ENCODE measurements at places on chromosomes 3 and 15.

DNA sequence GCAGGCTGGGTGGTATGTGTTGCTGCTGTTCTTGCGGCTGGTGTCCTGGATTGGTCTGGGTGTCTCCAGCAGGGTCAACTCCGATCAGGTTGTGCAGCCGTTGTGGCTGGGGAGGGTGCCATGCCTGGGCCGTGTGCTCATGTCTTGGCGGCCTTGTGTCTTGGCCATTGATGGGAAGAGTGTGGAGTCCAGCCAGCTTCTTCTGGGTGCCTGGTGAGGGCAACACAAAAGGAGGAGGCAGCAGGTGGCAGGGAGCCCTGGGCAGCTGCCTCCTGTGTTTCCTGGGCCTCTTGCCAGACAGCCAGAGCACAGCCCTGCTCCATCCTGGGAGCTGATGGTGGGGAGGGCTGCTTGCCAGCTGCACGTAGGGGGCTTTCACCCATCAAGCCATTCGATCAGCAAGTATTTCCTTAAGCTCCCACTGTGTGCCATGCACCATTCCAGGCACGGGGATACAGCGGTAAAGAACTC lies 4.3 kb downstream of the CHAC1 start:
- no peak for DNase-seq

DNA sequence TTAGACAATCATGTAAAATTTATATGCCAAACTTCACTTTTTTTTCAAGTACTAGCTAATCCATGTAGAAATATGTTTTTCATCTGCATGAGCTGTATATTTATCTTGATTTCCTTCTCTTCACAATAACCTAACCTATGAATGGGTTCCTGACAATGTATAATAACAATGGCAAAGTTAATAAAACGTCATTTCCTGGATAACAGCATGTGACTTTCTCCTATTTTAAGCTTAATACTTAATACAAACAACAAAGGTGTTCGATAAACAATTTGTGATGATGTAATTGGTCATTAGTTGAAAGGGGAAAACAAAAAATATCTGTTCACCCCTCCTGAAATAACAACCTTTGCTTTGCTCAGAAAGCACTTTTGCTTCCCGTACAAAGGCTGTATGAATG lies 20.4 kb downstream of the CD200 start:
- no peak for DNase-seq

DNA sequence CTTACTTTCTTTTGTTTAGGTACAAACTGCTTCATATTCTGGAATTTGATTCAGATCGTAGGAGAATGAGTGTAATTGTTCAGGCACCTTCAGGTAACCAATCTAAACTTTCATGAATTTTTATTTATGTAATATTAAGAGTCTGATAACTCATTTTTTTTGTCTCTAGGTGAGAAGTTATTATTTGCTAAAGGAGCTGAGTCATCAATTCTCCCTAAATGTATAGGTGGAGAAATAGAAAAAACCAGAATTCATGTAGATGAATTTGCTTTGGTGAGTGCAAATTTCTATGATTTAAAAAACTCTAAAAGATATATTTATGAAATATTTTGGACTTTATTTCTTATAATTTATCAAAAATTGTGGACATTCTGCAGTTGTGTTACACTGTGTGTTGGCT lies 75.8 kb downstream of the ATP11B start:
- DNase-seq = no peak

DNA sequence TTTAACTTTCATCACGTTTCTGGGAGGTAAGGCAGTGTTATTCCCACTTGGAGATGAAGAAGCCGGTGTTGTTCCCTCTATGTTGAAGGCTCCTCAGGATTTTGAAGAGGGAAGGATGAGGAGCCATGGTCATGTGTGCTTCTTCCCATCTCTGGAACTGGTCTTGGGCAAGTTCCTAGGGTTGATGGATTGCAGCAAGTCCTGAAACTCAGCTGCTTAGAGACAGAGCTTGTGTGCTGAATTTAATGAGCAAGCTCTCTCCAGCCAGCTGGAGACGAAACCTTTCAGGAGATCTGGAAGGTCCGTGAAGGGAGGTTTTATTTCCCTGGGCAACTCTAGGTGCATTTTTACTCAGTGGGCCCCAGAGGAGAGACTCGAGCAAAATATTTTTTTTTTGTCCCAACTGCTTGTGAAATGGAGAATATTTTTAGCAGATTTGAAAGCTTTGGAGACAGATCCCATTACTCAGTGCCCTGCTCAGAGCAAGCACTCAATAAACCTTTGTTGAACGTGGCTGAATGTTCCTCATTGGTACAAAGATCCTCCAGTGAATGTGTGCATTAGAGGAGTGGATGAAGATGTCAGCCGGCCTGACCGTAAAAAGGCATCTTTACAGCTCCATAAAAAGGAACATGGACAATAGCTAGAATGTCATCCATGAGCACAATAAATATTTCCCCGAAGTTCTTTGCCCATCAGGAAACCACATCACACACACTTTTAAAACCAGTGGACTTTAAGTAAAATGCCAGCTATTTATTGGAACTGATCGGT lies 55.6 kb upstream of the RGMA start:
- no peak for DNase-seq

DNA sequence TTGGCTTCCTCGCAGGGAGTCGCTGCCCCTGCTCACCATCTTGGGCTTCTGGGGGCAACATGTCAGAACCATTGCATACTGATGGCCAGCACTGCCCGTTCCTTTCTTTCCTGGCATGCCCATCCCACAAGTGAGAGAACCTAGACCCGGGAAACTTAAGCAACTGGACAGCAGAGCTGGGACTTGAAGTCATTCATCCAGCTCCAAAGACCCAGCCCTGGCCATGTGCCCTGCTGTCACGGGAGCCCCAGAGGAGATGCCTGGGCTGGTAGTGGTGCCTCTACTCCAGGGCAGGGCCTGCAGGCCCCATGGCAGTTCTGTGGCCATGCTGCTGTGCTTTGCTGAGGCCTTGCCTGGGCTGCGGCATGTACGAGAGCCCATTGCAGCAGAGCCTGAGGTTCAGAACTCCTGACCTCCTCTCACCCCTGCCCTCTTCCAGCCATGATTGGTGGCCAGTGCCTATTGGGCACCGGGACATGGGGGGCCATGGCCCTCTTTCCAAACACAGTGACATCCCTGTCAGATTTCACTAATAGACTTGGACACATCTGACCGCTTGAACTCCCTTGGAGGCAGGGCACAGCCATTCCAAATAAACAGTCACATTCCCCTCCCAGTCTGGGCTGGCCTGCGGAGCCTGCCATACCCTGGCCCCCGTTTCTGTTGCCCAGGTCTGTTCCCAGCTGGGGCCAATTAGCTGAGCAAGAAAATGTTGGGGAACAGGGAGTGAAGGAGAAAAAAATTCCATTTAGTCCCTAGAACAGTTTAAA lies 115.9 kb downstream of the EEFSEC start:
- no peak for DNase-seq

GRCh38 chr3:119310071-119310470 lies 15.9 kb downstream of the ARHGAP31 start:
- DNase-seq = peak; percentile 30

GRCh38 chr15:25670025-25670554 lies 193.0 kb downstream of the ATP10A start:
- no peak for DNase-seq

- DNase-seq = no peak
These were observed 109.8 kb downstream of the CACNA1D start for GRCh38 chr3:53604232-53604631.

GRCh38 chr3:41209646-41210045 lies 10.3 kb downstream of the CTNNB1 start:
- no peak for DNase-seq

DNA sequence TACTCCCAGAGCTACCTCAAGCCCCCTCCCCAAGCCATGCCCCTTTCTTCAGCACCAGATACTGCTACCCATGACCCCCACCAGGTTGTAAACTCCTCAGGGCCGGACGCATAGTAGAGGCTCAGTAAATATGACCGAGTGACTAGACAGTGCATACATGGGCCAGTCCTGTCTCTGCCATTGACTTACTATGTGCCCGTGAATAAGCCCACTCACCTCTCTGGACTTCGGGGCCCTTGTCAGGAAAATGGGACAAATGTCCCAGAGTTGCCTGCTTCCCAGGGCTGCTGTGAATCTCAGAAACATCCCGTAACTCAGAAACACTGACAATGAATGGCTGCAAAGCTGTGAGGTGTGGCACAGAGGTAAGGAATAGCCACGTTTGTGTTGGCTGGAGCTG lies 48.2 kb upstream of the FGD5 start:
- no peak for DNase-seq

DNA sequence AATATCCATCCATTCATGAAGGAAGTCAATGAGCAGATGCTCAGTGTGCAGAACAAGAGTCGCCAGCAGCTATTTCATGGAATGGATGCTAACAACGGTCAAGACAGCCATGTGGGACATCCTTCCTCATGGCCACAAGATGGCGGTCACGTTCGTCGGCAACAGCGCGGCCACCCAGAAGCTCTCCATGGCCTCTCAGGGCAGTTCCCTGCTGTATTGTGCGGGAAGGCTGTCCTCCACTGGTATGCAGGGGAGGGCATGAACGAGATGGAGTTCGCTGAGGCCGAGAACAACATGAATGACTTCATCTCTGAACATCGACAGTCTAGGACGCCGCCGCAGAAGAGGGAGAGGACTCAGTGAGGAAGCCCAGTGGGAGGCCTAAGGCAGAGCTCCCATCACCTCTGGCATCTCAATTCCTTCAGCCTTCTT lies 208.3 kb downstream of the TJP1 start:
- no peak for DNase-seq

- no peak for DNase-seq
These were observed 56.1 kb upstream of the CMTM7 start for GRCh38 chr3:32335365-32336112.

GRCh38 chr3:117556646-117557407 lies 847.2 kb downstream of the TUSC7 start:
- no peak for DNase-seq

DNA sequence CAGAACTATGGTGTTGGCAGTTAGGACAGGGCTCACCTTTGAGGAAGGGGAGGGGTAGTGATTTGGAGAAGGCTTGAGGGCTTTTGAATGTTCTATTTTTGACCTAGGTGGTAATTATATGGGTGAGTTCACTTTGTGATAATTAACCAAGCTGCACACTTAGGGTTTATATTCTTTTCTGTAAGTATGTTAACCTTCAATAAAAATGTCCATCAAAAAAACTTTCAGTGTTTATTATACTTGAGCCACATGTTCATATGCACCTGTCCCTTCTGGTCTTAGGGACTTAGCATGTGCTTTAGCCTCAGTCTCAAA lies 28.4 kb downstream of the PDE8A start:
- DNase-seq = no peak

DNA sequence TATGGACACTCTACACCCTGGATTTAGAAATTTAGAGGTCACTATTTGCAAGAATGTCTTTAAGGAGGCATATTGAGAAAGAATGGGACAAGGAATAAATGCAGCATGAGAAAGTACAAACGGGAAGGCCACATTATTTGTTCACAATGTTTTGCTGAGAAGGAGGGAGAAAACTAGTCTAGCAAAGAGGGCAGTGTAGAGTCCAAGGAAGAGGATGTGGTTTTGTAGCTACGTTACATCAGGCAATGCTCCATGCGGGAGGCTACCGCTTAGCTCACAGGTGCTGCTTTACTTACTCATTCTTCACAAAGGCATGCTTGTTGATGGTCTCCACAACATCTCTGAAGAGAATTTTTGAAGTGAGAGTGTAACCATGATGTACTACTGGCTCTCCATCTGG lies 191.1 kb downstream of the PLCH1 start:
- no peak for DNase-seq

DNA sequence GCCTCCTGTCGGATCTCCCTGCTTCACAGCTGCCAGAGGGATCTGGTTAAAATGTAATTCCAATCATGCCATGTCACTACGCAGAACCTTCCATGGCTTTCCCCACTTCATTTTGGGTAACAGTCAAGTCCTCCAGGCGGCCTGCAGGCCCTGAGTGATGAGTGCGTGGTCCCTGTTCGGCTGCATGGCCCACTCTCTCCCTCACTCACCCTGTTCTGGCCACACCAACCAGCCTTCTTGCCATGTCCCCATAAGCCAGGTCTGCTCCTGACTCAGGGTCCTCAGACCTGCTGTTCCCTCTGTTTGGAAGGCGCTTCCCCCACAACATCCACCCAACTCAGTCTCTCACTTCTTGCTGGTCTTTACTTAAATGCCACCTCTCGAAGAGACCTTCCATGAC lies 41.6 kb upstream of the LINGO1 start:
- DNase-seq = no peak

DNA sequence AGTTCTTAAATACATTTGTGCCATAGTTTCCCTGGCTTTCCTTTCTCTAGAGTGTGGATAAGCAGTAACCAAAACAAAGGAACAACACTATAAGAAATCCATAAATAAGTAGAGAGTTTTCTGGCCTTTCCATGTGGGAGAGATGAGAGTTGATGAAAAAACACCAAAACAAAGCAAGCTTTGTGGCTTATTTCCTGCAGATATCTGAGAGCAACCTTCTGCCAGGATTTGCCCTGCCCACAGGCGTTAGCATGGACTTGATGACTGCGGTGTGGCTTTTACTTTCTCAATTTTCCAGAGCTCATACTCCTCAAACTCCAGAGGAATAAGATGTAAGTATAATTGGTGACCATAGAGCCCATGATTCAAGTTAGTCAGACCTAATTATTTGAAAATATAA lies 194.9 kb downstream of the RAP2B start:
- no peak for DNase-seq

GRCh38 chr3:187678726-187679268 lies 8.6 kb upstream of the SST start:
- DNase-seq = no peak

DNA sequence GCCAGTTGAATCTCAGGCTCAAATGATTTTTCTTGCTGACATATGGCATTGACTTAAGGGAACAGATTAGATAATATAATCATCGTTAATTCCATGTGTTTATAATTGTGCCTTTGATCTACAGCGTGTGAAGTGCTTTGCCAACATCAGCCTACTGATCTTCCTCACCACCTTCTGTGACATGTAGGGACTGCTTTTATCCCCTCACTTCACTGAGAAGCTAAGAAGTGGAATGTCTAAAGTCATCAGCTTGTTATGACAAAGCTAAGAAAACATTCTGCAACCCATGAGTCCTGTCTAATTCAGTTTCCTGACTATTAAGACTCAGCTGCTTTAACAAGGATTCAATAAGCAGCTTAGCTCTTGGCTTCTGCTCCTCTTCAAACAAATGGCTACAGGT lies 106.0 kb downstream of the MYH15 start:
- DNase-seq = no peak

DNA sequence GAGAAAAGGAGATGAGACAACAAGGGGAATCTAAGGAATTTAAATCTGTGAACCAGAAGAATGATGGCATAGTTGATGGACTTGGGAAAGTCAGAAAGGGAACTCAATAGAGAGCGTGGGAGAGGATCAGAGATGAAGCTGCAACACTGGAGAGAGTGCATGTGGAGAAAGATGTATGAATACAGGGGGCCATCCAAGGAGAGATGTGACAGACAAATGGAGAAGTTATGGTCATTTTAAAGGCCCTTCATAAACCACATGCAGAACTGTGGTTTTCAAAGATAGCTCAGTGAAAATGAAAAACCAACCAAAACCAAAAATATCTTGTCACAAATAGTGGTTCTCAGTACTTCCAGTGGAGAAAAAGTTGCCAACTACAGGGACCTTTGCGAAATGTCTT lies 265.2 kb downstream of the SUCLG2 start:
- no peak for DNase-seq

- no peak for DNase-seq
These were observed 42.3 kb upstream of the FXR1 start for GRCh38 chr3:180870008-180870699.
